ENCODE measurements at places on chromosomes 6 and 20.

GRCh38 chr6:128242765-128243403 is 277.5 kb downstream of the PTPRK start:
- DNase-seq = no peak

- DNase-seq = no peak
Measured at GRCh38 chr6:72832271-72832670, 210.4 kb downstream of the KCNQ5 start.

- DNase-seq = no peak
Measured at GRCh38 chr20:17843246-17844132, 125.1 kb downstream of the SNX5 start.

GRCh38 chr20:13105864-13106457 is 97.2 kb downstream of the SPTLC3 start:
- DNase-seq = no peak

DNA sequence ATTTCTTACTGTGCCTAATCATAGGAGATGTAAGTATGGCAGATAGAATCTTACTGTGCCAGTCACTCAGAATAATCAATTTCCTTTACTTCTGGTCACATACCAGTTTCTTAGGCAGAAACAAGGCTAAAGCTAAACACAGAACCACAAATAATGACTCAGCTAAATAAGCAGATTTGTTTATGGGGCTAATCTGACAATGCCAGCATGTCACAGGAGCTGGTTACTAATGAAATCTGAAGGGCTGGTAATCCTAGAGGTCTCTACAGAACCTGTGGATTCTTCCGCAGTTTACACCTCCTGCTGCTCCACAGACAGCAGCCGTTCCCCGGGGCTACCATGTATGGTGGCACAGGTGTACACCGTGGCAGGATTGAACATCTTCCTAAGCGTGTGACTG is 80.8 kb downstream of the LYRM4 start:
- DNase-seq = no peak

- peak; percentile 54 for DNase-seq
Measured at GRCh38 chr20:48635791-48636267, 192.0 kb downstream of the PREX1 start.

- no peak for DNase-seq
Measured at GRCh38 chr6:7630792-7631191, 40.8 kb downstream of the SNRNP48 start.

DNA sequence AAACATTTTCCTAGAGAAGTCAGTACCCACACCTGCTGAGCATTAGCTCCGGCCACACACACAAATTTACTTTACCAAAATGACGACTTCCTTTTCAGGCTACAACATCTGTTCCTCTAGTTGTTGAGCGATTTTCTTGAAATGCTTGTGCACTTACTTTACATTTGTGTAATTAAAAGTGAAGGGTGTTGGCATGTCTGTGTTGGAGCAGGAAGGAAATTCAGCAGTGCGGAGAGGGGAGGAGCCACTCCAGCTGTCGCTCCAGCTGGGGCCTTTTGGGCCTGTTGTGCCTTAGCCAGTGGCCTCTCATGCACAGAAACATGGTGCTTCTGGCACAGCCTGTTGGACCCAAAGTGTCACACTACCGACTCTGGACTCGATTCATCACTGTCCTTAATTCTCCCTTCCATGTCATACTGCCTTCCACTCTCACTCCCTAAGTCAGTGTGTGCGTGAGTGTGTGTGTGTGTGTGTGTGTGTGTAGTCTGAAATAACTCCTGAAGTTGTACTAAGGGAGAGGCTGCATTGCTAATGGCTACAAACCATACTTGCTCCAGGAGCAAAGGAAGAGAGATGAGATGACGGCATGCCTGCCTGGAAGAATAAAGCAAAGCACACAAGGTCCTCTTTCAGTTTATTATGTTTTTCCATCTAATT is 191.8 kb upstream of the ARG1 start:
- no peak for DNase-seq

GRCh38 chr20:20989081-20989480 is 117.1 kb downstream of the LINC00237 start:
- DNase-seq = no peak

DNA sequence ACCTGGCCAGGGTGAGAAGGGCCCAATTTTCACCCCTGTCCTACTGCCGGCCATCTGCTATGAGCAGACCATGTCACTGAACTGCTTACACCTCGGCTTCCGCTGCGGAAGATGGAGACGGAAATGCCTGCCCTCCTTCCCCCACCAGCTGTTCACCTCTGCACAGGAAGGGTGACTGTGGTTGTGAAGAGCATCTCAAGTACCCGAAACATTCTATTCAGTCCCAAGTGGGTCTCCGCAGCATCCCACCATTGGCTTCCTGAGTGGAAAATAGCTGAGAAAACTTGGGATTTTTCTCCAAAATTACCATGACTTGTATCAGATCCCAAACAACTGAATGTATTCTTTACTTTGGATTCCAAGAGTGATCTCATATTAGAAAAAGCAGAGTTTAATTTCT is 16.1 kb downstream of the DOK5 start:
- no peak for DNase-seq

DNA sequence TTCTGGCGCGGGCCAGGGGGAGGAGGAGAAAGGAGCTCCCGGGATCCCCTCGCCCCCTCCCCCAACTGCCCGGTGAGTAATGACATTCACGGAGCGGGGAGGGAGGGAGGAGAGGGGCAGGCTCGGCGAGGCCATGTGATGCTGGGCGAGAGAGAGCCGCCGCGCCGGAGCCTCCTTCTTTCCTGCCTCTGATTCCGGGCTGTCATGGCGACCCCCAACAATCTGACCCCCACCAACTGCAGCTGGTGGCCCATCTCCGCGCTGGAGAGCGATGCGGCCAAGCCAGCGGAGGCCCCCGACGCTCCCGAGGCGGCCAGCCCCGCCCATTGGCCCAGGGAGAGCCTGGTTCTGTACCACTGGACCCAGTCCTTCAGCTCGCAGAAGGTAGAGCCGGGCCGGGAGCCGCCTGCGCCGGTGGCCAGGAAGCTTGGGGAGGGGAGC is at the start of gene GDAP1L1:
Gene GDAP1L1, plus strand, starts transcription at position 178 of the 441 bp plus-strand sequence. Its CDS starts 27 bp downstream, at position 205.
- DNase-seq = no peak

DNA sequence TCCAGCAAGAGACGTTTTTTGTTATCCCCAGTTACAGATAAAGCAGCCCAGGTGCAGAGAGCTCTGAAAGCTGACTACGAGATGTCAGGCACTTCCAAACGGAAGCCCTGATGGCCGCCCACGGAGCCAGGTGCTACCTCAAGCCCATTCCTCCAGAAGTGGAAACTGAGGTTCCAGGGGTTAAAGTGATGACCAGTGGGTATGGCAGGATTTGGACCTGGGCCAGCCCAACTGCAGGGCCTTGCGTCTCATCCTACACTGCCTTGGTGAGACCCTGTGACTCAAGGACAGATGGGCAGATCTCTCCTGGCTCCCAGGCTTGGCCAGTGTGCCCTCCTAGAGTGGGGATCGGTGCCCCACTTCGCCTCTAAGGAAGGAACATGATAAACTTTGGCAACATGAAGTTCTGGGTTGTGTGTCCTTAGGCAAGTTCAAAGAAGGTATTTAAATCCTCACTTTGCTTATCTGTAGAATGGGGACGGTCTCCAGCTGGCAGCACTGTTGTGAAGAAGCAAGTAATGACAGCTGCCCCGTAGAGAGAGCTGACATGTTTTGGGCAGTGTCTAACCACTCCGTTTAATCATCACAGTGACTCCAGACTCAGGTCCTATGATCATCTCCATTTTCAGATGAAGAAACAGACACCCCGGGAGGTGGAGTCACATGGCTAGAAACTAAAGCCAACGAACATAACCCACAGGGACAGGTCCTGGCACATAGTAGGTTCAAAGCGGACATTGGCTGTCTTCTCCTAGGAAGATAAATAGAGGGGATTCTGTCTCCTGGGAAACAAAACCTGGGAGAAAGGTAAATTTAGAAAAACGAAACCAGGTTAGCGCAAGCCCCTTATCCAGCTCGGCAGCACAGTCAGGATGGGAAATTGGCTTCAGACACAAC is 34.4 kb upstream of the CDH22 start:
- no peak for DNase-seq

- DNase-seq = no peak
Measured at GRCh38 chr20:62989201-62989601, 17.6 kb downstream of the BHLHE23 start.

- DNase-seq = no peak
Measured at GRCh38 chr6:14070457-14070856, 47.1 kb upstream of the CD83 start.

DNA sequence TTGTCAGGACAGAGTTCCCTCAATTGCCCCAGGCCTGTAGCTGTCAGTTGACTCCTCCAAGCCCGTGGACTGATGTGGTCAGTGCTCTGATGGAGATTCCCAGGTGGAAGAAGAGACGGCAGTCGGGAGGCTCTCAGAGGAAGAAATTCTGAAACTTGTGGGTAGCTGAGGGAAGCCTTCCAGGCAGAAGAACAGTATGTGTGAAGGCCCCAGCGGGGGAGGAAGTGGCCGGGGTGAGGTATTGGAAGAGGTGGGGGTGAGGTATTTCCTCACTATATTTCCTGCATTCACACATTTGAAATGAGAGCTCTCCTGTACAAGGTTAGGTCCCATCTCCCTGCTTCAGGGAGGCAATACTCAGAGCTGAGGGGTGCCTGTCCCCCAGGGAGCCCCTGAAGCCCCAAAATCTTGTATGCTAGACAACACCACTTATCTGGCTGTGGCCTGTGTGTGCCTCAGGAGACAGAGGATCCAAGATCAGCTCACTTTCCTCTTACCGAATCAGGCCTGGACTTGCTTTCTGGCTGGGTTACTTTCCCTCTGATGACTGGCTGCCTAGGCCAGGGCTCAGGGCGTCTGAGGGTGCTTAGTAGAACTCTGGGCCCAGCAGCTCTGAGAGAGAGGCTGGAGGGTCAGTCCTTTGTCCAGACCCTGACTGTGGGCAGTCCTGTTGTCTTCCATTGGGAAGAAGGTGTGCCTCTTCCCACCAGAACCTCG is 49.3 kb upstream of the MYL9 start:
- peak; percentile 45 for DNase-seq

- peak; percentile 53 for DNase-seq
Measured at GRCh38 chr20:56400001-56400640, 7.7 kb downstream of the CSTF1 start.

- DNase-seq = no peak
Measured at GRCh38 chr6:31228476-31228875, 43.4 kb downstream of the HLA-C start.

GRCh38 chr6:1179571-1180459 is 132.1 kb upstream of the FOXQ1 start:
- no peak for DNase-seq

DNA sequence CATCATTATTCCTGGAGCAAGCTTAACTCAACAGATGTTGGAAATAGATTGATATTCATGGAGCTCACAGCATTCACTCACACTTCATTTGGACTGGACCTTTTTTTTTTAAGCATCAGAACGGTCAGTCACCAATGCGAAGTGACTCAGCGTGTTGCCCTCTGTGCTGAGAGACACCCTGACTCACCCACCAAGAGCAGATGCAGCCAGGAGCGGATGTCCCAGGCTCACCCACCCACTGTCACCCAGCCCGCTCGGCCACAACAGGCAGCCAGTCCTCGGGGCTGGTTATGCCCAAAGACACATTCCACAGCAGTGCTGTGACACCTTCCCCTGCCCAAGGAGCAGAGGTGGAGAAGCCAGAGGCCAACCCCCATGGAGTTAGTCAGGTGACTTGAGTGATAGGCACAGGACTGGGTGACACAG is 15.7 kb downstream of the RNASET2 start:
- no peak for DNase-seq

GRCh38 chr6:52834481-52834880 is 6.1 kb downstream of the GSTA5 start:
- no peak for DNase-seq

- no peak for DNase-seq
Measured at GRCh38 chr6:16822529-16822928, 61.3 kb upstream of the ATXN1 start.

- no peak for DNase-seq
Measured at GRCh38 chr20:46985671-46986070, 91.0 kb downstream of the EYA2 start.

DNA sequence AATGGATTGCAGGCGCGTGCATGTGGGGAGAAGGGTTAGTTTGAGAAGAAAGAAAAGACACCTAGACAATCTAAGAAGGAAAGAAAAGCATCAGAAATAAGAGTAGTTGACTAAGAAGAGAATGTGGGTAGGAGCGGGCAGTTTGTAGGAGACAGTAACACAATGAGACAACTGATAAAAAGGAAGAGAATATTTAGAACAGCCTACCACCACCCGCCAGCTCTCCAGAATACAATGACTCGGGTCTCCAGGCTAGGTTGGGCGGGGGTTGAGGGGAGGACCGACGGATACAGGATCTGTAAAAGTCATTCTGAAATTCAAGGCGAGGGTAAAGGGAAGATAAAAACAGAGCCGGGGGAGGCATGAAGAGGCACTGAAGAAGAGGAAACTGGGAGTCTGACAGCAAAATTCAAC is 712 bp downstream of the ABHD16A start:
- DNase-seq = no peak

GRCh38 chr20:33568378-33568777 is 78.5 kb downstream of the CBFA2T2 start:
- no peak for DNase-seq

GRCh38 chr20:54067606-54068174 is 2.7 kb downstream of the BCAS1 start:
- DNase-seq = no peak

GRCh38 chr6:107032051-107032450 is 4.1 kb downstream of the MTRES1 start:
- no peak for DNase-seq

- DNase-seq = no peak
Measured at GRCh38 chr6:41935193-41935574, 6.4 kb downstream of the CCND3 start.

DNA sequence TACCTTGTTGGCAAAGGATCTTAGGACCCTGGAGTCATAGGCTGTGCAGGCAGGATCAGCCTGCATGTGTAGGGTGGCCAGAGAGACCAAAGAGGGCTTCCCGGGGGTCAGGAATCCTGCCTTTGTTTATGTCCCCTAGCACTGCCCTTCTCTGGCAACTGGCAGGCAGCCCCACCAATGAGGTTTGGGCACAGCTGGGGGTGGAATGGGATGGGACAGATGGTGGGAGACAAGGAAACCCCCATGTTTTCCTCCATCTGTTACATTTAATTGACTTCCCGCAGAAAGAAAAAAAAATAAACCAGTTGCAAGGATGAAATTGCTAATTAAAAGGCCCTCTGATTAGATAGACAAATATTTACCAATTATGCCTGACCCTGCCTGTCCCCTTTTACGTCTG is 27.6 kb downstream of the CD40 start:
- no peak for DNase-seq

- no peak for DNase-seq
Measured at GRCh38 chr20:58719971-58720371, 27.4 kb downstream of the NPEPL1 start.

DNA sequence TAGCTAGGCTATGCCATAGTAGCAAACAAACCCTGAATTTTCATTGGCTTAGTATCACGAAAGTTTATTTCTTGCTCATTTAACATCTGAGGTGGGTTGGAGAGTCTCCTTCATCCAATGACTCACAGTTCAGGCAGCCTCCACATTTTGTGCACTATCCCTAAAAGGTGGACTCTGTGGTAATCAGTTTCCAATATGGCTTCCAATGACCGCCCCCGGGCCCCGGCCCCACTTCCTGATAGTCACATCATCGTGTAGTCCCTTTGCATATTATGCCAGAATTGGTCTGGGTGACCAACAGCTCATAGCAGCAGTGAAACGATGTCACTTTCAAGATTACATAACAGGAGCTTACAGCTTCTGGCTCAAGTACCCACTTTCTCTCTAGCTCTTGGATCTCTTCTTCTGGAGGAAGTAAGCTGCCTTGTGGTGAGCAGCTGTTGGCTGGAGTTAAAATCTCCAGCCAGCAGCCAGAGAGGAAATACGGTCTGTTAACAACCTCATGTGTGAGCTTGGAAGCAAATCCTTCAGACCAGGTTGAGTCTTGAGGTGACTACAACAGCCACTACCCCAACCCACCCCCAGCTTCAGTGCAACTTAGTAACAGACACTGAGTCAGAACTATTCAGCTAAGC is 7.8 kb downstream of the HCRTR2 start:
- no peak for DNase-seq
